NCI-H1417 treated with DMSO at 0.1 percent for 48 hours (cell line): ENCODE measurements at places on chromosomes 16 and 17.

DNA sequence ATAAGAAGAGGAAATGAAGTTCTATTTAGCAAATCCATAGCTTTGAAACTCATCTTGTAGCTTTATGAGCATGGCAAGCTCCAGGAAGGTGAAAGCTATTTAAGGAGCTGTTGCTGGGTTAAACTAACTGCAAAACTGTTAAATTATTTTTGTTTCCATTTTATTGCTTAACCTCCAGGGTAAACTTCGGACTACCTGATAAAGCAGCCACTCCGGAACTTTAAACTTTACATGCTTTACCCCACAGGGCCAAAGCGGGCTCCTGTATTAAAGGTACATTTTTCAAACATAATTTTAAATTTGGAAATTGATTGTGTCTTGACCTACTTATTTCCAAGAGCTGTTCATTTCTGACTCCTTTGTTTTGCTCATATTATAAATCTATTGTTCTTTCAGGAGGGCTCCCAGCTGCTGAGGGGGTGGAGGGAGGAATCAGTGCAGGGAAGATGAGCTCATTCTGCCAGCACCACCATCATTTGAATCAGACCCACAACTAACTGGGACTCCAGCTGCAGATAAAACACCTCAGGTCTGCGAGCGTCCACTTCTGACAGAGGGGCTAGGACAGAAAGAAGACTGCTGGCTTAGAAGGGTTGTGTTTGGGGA is 157.9 kb downstream of the IRX3 start:
- DNase-seq: no peak

DNA sequence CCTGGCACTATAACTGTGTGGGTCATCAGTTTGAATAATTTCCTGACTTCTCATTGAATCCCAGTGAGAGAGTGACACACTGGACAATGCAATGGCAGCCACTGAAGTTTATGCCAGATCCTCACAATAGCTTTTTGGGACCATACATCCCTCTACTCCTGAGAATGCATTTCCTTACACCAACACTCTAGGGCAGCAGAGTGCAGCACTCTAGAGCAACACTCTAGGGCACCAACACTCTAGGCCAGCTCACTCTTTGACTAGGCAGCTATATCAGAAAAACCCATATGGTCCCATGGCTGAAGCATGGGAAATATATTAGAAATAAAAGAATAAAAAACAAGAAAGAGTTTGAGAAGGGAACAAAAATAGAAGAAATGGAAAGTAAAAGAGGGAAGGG is 309.2 kb downstream of the MAP2K6 start:
- no peak for DNase-seq

DNA sequence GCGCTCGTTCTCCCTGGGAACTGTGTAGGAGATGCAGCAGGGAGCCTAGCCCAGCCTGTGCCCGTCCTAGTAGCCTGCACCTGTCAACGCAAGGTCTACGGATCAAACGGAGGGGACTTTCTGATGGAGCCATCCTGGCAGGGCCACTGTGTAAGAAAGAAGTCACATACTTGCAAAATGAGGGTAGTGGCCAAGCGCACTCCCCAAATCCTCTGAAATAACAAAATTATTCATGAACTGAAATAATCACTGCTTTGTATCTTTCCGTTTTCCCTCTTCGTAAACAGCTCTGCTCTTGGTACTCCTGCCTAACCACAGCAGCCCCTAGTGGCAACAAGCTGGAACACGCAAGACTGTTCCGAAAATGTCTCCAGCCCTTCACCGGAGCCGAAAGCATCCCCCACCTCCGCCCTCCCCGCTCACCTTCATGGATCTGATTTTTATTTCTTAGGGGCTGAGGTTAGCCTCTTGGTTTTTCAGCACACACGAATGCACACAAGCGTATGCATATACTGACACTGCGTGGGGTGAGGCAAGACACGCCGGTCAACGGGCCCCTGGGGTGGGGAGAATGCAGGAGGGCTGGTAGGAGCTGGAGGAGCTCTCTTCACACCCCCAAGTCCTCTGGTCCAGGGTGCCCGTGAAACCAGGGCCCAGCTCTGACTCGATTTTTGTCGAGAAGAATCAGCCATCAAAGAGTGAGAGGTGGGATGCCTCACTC is 100.8 kb downstream of the ABCC12 start:
- DNase-seq: peak; percentile 36

- DNase-seq: no peak
These were observed 10.2 kb downstream of the POLR2C start for GRCh38 chr16:57472665-57473060.

- no peak for DNase-seq
These were observed 6.2 kb downstream of the TNP2 start for GRCh38 chr16:11262915-11263314.

DNA sequence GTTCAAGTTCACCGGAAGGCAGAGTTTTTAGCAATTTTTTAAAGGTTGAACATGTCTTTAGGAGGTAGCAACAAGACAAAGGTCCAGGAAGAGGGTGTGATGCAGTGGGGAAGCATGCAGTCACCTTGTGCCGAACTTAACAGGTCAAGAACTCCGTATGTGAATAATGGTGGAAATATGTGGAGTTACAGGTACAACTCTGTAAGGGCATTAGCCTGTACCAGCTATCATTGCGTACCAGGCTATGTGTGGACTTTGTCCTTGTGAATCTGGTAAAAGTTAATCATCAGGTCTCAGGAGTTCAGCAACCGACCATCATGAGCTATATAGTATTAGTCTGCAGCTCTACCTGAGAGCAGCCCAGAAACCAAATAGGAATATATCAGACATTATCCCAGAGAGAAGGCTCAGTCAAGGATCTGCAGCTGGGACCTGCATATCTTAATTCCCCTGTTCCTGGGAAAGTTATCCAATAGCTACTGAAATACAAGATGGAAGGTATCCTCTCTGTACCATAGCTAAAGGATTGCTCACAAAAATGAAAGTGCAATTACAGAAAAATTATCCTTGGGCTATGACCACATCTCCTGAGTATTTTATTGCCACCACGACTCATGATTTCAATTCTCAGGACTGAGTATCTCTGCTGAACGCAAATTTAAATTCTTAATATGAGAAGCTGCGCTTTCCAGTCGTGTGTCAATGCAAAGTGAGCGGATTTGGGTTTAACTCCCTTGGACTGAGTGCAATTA is 469.3 kb downstream of the CDH13 start:
- no peak for DNase-seq

- no peak for DNase-seq
These were observed 22.9 kb downstream of the IKZF3 start for GRCh38 chr17:39841134-39841683.

- no peak for DNase-seq
These were observed 56.5 kb downstream of the RNF213 start for GRCh38 chr17:80316927-80317705.

- DNase-seq: no peak
These were observed 16.9 kb downstream of the ITGAX start for GRCh38 chr16:31371619-31372484.

GRCh38 chr17:32157225-32157624 is 14.9 kb downstream of the RHOT1 start:
- no peak for DNase-seq

- DNase-seq: no peak
These were observed 101.8 kb upstream of the CIBAR2 start for GRCh38 chr16:85213926-85214675.

DNA sequence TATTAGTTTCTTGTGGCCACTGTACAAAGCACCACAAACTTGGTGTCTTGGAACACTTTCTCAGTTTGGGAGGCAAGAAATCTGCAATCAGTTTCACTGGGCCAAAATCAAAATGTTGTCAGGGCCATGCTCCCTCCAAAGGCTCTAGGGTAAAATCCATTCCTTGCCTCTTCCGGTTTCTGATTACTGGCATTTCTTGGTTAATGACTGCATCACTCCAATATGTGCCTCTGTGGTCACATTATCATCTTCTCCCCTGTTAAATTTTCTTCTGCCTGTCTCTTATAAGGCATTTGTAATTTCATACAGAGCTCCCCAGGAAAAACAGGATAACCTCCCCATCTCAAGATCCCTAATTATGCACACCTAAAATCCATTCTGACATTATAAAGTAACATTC is 34.8 kb downstream of the ZNF287 start:
- DNase-seq: no peak

DNA sequence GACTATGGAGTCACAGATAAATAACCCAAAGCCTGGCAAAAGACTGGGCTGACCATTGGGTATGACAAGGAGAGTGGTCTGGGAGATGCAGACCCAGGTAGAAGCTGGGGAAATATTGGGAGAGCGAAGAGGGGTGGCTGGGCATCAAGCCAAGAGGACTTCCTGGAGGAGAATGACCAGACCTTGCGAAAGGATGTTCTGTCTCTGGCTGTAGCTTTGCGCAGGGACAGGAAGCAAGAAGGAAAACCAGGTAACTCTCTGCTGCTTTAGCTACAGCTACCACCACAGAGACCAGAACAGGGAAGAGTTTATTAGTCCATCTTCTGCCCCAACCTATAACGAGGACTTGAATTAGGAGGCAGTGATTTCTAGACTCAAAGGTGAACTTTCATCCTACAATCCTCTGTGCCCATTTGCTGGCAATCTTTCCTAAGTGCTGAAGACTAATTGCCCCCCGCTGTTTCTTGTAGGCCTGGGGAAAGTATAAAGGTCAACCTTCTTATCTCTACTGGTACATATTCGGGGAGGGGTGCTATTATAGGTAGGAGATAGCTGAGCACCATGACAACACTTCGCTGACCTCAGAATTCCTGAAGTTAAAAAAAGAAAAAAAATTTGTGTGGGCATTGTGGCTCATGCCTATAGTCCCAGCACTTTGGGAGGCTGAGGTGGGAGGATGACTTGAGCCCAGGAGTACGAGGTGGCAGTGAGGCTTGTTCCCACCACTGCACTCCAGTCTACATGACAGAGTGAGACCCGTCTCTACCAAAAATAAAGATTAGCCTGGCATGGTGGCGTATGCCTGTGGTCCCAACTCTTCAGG is 19.1 kb upstream of the KIFC3 start:
- no peak for DNase-seq

DNA sequence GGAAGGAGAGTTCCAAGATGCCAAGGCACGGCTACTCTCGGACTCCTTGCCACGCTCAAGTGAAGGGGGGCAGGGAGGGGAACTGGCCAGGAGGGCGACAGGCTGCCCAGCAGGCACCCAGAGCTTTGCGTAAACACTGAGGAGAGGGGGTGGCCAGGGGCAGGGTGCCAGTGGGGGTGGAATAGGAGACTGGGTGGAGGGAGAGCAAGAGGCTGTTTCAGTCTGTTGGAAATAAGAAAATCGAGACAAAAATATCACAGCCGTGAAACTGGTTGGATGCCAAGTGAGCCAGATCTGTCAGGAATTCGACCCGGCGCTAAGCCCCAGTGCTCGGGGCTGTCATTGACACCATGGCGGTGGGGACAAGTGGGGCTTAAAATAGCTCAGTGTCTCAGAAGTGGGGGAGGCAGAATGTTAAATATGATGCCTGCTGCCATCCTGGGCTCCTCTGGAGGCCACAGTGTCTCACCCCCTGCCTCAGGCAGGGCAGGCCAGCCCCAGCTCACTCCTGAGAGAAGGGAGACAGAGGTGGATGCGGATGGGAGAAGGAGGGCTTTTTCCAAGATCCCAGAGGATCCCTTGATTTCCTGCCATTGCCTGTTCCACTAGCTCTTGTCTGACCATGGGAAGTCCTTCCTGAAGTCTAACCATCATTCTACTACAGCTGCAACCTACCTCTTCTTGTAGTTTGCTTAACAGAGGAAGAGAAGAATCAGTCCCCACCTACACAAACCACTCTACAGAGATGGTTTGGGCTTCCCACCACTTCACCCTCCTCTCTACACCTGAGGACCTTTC is 9.5 kb downstream of the PNMT start:
- DNase-seq: no peak

GRCh38 chr17:32930512-32930911 is 2.6 kb downstream of the TMEM98 start:
- no peak for DNase-seq

GRCh38 chr16:2176047-2176446 is 20.4 kb downstream of the CASKIN1 start:
- DNase-seq: no peak

DNA sequence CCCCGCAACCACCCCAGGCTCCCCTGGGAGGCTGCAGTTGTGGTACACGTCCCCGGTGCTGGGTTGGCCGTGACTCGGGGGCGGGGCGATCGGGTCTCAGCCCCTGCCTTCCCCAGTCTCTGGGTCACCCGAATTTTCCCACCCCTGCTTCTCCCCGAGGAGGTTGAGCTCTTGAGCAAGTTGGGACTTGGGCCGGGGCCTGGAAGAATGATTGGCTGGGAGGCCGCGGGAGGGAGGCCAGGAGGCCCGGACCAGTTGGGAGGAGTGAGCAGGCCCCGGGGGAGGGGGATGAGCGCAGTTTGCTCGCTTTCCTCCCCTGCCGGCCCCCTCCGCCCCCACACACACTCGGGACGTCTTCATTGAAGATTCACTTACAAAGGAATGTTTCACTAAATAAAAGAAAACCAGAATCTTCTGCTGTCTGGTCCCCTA is 4.5 kb upstream of the HEXIM1 start:
- no peak for DNase-seq

DNA sequence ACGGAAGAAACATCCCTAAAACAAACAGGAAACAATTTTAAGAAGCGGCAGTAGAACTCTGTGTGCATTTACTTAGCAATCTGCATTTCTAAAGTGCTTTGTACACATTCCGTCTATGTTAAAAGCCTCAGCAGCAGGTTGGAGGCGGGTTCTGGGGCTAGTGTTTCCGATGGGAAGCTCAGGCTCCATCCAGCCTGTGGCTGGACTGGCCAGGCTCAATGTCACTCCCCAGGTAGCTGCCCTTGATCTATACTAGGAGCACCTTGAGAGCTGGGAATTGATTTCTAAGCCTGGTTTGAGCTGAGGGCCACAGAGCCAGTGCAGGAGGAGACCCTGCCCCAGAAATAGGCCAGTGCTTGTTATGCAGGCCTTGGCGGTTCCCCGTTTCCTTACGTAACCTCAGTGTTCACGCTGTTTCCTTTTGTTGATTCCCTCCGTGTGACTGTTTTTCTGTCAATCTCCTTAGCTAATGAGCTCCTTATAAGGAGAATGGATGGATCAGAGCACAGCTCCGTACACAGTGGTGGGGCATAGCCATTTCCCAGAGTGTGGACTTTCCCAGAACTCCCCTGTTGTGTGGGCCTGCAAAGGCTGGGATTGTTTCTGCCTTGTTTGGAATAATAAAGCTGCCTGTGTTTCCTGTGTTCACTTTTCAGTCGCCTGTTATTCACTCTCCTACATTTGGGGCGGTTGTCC is 21.4 kb downstream of the ADORA2B start:
- no peak for DNase-seq

DNA sequence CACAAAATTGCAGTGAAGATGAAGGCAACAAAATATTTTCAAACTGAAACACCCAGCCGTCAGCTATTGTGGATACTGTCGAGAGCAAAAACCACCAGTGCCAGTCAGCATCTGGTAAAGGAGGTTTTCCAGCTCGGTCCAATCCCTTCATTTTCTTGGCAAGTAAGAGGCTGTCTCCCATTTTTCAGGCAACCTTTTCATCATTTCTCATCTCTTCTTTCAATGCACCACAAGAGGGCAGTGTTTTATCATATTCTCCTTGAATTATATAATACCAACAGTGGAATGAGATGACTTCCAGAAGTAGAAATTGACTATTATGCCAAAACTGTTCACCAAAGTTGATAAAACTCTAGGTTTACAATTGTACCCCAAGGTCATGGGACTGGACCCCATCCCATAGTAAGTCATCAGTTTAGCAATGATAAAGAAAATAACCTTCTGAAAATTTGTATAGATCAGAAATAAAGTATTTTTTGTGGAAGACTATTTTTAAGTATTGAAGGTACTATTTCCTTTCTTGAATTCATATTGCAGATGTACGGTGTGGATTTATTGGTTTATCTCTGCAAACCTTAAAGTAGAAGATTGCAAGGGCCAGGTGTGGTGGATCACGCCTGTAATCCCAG is 16.8 kb downstream of the NQO1 start:
- DNase-seq: peak; percentile 26
